ENCODE measurements at places on chromosomes 13 and 19. TPM values are rescaled to one million over a fixed set of nuclear protein-coding genes. Genes with fewer than 3 reads are reported as not detected.

DNA sequence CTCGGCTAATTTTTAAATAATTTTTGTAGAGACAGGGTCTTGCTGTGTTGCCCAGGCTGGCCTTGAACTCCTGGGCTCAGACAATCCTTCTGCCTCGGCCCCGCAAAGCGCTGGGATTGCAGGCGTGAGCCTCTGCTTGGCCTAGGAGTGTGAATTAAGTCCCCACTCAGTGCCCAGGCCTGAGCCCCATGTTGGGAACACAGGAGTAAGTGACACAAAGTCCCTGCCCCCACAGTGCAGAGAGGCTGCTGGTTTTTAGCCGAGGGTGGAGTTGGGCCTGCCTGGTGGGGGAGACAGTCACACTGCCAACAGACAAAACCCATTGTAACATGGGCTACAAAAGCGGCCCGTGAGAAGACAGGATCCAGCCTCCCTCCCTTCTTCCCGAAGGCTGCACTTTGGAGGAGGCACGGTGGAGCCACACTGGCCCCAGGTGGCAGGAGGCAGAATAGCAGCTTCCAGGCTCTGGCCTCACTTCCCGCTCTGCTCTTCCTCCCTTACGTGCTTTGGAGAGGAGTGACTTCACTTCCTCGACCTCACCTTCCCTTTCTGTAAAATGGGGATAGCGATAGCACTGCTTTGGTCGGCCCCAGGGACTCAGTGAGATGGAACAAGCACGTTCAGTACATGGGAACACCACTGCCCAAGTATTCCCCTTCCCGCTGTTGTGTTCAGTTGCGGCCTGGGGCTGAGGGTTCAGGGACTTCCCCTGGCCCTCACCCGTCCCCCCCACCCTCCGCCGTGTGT lies 15.2 kb upstream of the EHD2 start:
- H3K27ac ChIP-seq = no peak overlapping the region
- peaks cover 29% of the 10 kb centered on the region for H3K4me1 ChIP-seq
- DNase-seq = peak; percentile 83
- no peak overlapping the region for H3K4me3 ChIP-seq
- peaks cover 27% of the 10 kb centered on the region for H3K36me3 ChIP-seq

DNA sequence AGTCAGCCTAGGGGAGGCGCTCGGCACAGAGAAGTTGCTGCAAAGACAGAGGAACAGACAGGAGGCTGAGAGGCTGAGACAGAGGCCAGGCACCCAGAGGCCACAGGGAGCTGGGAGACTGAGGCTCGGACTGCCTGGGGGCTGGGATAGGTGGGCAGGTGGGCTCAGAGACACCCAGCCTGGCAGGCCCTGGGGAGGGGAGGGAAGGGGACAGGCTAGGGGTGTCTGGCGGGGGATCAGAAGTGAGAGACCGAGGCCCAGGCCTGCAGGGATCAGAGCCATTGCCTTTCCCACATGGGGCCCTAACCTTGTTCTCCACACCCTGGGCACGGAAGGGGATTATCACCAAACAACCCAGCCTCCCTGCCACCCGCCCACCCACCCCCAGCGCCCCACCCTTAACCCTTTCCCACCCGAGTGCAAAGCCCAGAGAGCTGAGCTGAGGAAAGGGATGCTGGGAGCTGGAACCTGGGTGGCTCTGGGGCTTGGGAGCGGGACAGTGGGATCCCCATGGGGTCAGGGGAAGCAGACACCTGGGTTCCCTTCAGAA lies 1.3 kb downstream of the NTN5 start:
- H3K4me1 ChIP-seq = peaks cover 43% of the 10 kb centered on the region
- DNase-seq = no peak
- H3K36me3 ChIP-seq = no peaks in the 10 kb centered on the region
- no peaks in the 10 kb centered on the region for H3K27me3 ChIP-seq
- no peak overlapping the region for H3K4me3 ChIP-seq

GRCh38 chr19:35030257-35031071 lies at the start of gene SCN1B:
SCN1B (plus strand) TSS chr19:35030470; CDS start chr19:35030821, 351 bp downstream.
- H3K27me3 ChIP-seq = 0 out of 2 replicates have a peak, but pooled peaks cover 17% of the 10 kb centered on the region
- DNase-seq = peak; percentile 89
- H3K4me3 ChIP-seq = peak within 1 kb of the TSS; percentile 54
- peaks cover 28% of the 10 kb centered on the region for H3K36me3 ChIP-seq

DNA sequence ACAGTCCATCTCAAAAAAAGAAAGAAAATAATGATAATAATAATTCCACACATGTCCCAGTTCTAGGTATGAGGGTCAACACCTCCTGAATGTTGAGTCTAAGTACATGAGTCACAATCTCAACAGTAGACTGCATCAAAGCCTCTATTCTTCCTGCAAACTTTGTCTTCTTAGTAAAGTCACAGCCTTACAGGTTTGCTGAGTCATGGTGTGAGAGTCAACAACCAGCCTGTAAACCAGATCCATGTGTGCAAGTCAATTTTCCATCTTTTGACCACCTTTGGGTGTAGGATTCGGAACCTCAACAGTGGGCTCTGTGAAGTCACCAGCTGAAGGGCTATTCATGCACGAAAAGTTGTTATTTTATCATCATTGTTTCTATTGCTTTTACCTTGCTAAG lies 25.7 kb upstream of the ZNF729 start:
- H3K4me1 ChIP-seq = no peaks in the 10 kb centered on the region
- H3K27me3 ChIP-seq = no peaks in the 10 kb centered on the region
- no peak overlapping the region for H3K4me3 ChIP-seq
- no peak overlapping the region for H3K27ac ChIP-seq
- H3K36me3 ChIP-seq = no peaks in the 10 kb centered on the region

DNA sequence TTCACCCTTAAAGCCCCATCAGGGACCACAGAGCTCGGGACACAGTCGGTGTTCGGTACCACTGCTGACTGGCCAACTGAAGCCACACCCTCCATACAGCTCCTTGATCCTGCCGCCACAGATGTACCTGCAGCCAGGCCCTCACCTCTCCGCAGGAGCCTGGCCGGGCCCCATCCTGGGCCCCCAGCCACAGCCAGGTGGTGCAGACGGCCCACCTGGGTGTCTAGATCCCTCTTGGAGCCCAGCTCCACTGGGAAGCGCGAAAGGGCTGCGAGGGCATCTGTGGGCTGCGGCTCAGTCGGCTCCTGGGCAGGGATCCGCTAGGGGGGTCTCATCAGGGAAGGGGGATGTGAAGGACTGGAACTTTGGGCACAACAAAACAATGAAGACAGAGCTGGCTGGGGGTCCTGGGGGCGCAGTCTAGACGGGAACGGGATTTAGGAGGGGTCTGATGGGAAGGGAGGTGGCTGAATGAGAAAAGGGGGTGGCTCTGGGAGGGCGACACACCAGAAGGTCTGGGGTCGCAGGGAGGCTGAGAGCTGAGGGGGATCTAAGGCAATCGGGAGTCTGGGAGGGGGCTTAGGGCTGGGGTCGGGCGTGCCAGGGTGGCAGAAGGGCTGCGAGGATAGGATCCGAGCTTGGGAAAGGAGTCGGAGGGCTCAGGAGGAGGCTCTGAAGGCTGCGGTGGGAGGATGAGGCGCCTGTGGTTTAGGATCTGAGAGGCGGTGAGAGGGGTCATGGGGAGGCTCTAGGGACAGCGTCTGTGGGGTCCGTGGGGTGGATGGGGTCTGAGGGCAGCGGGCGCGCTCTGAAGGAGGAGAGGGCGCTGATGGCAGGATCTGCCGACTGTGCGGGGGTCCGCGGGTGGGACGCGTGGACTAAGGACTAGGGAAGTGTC lies 15.8 kb downstream of the PRODH2 start:
- no peak for DNase-seq
- no peaks in the 10 kb centered on the region for H3K36me3 ChIP-seq
- H3K4me1 ChIP-seq = peaks cover 27% of the 10 kb centered on the region
- H3K27ac ChIP-seq = no peak overlapping the region

- no peak for DNase-seq
- H3K4me1 ChIP-seq = no peaks in the 10 kb centered on the region
- no peak overlapping the region for H3K27ac ChIP-seq
- no peaks in the 10 kb centered on the region for H3K36me3 ChIP-seq
- H3K27me3 ChIP-seq = no peaks in the 10 kb centered on the region
These were observed 1394.8 kb upstream of the SLC10A2 start for GRCh38 chr13:104461049-104461448.

- no peak for DNase-seq
- H3K36me3 ChIP-seq = no peaks in the 10 kb centered on the region
- H3K4me3 ChIP-seq = no peak overlapping the region
- H3K27ac ChIP-seq = no peak overlapping the region
- H3K27me3 ChIP-seq = no peaks in the 10 kb centered on the region
These were observed 22.8 kb upstream of the ZNF564 start for GRCh38 chr19:12574036-12574435.

GRCh38 chr13:112726016-112726767 lies 36.4 kb downstream of the ATP11A start:
- no peak for DNase-seq
- H3K27me3 ChIP-seq = no peaks in the 10 kb centered on the region
- H3K4me1 ChIP-seq = peaks cover 29% of the 10 kb centered on the region
- H3K4me3 ChIP-seq = no peak overlapping the region

DNA sequence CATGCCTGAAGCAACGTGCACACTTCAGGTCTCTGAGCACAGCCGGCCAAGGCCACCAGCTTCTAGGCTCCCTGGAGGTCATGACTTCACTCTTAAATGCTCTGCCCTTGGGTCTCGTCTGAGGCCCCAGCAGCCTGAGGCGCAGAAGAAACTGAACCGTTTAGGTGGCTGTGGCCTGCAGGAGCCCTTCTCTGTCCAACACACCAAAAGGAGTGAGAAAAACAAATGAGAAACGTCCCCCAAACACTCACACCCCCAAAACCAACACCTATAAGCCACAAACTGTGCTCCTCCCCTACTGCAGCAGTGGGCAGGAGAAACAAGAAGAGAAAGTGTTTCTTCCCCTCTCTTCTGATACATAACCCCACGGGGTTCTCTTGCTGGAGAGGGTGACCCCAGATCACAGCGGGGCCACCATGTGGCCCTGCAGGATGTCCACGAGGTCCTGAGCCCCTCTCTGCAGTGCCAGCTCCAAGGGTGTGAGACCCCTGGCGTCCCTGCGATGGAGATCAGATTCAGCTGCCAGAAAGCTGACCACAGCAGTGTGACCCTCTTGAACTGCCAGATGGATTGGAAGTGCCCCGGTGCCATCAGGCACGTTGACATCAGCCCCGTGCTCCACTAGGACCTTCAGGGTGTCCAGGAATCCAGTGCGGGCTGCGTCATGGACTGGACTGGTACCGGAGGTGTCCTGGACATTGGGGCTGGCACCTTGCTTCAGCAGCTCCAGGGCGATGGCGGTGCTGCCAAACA lies 1.0 kb upstream of the KRI1 start:
- H3K27me3 ChIP-seq = no peaks in the 10 kb centered on the region
- H3K4me3 ChIP-seq = no peak overlapping the region
- H3K36me3 ChIP-seq = peaks cover 17% of the 10 kb centered on the region
- H3K27ac ChIP-seq = peak overlapping the region; percentile 14
- DNase-seq = peak; percentile 63
- H3K4me1 ChIP-seq = peaks cover 29% of the 10 kb centered on the region

GRCh38 chr19:45364696-45365095 lies 5.7 kb downstream of the ERCC2 start:
- H3K36me3 ChIP-seq = peaks cover 60% of the 10 kb centered on the region
- peaks cover 4% of the 10 kb centered on the region for H3K4me1 ChIP-seq
- H3K27me3 ChIP-seq = no peaks in the 10 kb centered on the region
- H3K27ac ChIP-seq = no peak overlapping the region
- no peak for DNase-seq

- no peak overlapping the region for H3K4me3 ChIP-seq
- no peak overlapping the region for H3K27ac ChIP-seq
- no peaks in the 10 kb centered on the region for H3K36me3 ChIP-seq
- DNase-seq = no peak
These were observed 4.3 kb upstream of the ZDHHC20 start for GRCh38 chr13:21463424-21463823.

- H3K36me3 ChIP-seq = peaks cover 22% of the 10 kb centered on the region
- H3K4me1 ChIP-seq = peaks cover 17% of the 10 kb centered on the region
- peak overlapping the region; percentile 89 for H3K4me3 ChIP-seq
- no peak for DNase-seq
- no peak overlapping the region for H3K27ac ChIP-seq
- H3K27me3 ChIP-seq = no peaks in the 10 kb centered on the region
These were observed 1.4 kb downstream of the DCUN1D2 start for GRCh38 chr13:113489171-113489548.

DNA sequence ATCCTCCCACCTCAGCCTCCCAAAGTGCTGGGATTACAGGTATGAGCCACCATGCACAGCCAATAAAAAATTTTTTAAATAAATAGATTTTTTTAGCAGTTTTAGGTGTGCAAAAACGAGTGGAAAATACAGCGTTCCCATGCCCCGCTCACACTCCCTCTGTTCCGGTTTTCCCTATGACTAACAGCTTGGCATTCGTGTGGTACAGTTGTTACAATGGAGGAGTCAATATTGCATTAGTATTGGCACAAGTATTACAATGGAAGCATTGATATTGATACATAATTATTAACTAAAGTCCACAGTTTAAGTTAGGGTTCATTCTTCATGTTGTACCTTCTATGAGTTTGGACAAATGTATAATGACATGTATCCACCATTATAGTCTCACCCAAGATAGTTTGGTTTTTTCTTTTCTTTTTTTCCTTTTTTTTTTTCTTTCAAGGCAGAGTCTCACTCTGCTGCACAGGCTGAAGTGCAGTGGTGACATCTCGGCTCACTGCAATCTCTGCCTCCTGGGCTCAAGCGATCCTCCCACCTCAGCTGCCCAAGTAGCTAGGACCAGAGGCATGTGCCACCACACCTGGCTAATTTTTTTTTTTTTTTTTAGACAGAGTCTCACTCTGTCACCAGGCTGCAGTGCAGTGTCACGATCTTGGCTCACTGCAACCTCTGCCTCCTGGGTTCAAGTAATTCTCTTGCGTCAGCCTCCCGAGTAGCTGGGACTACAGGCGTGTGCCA lies 15.4 kb upstream of the RAB20 start:
- peaks cover 21% of the 10 kb centered on the region for H3K4me1 ChIP-seq
- H3K27me3 ChIP-seq = no peaks in the 10 kb centered on the region
- H3K4me3 ChIP-seq = no peak overlapping the region
- no peaks in the 10 kb centered on the region for H3K36me3 ChIP-seq

GRCh38 chr13:34941436-34941834 lies 635 bp upstream of the NBEA start:
- DNase-seq = no peak
- H3K4me3 ChIP-seq = no peak overlapping the region
- H3K4me1 ChIP-seq = peaks cover 9% of the 10 kb centered on the region
- no peak overlapping the region for H3K27ac ChIP-seq

Gene KCTD15
- 26.5 TPM for total RNA-seq

Gene HTR2A
- not detected for total RNA-seq

Gene PEAK3
- 0.13 TPM for total RNA-seq

Gene TGFBR3L
- total RNA-seq = 0.18 TPM

Gene CBY2
- not detected for total RNA-seq

Gene RUBCNL
- total RNA-seq = 0.45 TPM

Gene CEACAM5
- 1.7 TPM for total RNA-seq
